ENCODE measurements at places on chromosomes 5 and 9. TPM values are rescaled to one million over a fixed set of nuclear protein-coding genes. Genes with fewer than 3 reads are reported as not detected.

BAAT gene
- total RNA-seq: not detected

DNA sequence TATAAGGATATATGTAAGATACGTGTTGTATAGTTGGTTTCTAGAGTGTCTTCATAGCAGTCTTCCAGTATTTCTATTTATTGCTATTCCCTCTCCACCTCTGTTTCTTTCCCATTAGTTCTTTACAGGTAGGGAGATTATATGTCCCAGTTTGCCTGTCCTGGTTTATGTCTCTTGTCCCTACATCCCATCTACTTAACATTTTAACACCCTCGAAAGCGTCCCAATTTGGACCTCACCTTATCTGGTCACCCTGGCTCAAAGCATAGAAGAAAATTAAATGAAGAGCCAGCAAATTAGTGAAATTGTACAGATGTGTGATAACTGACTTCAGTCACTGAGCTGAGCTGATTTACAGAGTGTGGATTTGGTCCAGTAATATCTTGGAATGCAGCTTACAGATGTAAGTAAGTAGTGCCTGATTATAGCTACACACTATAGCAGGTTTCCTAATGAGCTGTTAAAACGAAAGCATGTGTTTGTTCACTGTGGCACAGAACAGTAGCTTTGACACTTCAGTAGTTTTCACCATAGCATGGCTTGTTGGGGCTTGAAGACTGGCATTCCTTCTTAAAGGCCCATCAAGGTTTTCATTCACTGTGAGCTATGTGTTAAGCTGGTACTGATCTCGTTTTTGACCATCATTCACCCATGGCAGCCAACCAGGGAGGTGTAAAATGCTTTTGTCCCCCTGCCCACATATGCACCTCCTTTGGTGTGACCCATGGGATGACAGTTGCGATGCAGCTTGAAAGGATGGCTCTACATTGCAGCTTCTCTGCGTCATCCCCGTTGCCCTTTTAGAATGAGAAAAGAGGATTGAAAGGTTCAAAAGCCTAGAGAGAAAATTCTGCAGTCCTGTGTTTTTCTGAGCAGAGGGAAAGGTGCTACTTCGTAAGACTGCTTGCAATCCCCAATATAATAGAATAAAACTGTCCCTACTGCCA lies 192.1 kb upstream of the DMRT1 start:
- no peak for DNase-seq

DNA sequence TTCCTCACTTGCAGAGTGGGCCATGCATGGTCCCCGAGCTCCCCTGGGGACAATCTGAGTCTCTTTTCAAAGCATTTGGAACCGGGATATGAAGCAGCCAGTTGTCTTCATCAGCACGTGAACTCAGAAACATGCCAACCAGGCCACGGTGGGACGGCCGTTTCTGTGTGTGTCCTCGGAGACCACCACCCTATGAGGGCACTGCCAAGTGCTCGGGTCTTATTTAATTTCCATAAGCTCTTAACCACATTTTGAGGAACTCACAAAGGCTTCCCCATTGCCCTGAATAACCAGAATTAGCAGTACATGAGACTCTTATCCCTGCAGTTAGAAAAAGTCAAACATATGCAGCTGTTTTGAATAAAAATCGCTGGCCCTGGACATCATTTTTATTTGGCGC lies 60.1 kb downstream of the OTULIN start:
- no peak for DNase-seq

- peak; percentile 38 for DNase-seq
These were observed 2.0 kb downstream of the NIPBL start for GRCh38 chr5:36878392-36879082.

IDNK gene
- total RNA-seq: 1.5 TPM

GRCh38 chr5:139707445-139708003 lies 59.4 kb downstream of the CXXC5 start:
- DNase-seq: no peak

- DNase-seq: no peak
These were observed 21.0 kb downstream of the CDKL3 start for GRCh38 chr5:134345996-134346395.

Data from ovary (tissue), 10 donors.